ENCODE measurements at places on chromosomes 3 and 15. TPM values are rescaled to one million over a fixed set of nuclear protein-coding genes. Genes with fewer than 3 reads are reported as not detected.

DNA sequence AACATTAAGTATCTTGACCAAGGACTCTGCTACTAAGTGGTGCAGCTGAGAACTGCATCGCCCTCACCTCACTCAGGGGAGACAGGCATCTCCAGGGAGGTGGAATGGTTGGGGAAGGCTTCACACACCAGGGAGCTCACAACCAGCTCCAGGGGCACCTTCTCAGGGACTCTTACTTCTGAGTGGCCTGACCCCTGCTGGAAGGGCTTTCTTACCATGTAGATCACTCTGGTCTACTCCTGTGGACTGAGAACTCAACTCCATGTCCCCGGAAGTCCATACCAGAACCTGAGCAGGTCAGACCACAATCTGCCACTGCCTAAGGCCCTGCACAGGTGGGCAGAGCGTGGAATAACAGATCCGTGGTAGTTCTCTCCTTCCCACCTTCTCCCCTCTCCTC lies 140.5 kb downstream of the TLE3 start:
- DNase-seq = no peak

- DNase-seq = no peak
Observed at GRCh38 chr3:164459521-164460151, 618.7 kb downstream of the SI start.

The MAGI1 gene
- 6.7 TPM for polyA plus RNA-seq

DNA sequence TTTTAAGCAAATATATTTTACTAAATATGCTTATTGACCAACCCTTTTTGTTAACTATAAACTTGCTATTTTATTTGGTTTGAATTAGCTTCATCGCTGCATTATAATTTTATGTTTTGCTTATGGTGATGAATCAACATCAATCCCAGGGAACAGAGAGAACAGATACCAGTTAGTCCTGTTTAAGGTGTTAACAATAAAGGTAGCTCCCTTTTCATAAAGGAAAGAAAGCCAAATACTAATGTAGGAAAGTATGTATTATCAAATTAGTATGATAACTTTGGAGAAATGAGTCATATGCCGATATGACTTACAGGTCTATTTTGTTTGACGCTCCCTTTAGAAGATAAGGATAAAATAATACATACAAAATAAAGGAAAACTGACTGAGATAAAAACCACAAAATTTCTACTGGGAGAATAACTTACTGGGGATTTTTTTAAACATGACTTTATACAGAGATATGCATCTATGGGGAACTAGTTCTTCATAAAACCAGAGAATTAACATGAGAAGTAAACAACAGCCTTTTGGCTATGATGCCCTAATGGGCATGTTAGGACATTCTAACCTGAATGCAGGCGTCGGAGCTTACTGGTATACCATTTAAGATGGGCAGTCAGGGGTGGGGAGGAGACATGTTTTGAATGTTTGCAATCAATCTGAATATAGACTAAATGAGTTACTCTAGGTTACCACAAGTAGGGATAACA lies 4.5 kb downstream of the OR5K2 start:
- no peak for DNase-seq

DNA sequence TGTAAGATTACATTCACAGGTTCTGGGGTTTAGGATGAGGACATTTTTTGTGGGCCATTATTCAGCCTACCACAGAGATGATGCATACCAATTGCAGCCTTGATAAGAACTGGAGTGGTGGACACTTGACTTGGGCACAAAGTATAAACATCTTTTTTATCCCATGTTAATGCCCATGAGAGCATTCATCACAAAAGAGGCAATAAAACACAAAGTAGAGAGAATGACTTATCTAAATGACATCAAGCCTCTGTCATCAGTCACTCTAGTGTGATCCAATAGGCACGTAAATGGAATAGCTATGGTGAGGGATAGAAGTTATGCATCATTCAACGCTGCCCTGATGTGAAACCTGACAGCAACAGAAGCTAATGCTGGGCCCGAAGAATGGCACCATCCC lies 25.8 kb downstream of the VEPH1 start:
- DNase-seq = no peak

- DNase-seq = peak; percentile 88
Observed at GRCh38 chr3:69097407-69098086, 12.8 kb downstream of the ARL6IP5 start.

The CCDC54 gene
- not detected for polyA plus RNA-seq

The NPAP1 gene
- polyA plus RNA-seq = not detected

The DUOXA2 gene
- polyA plus RNA-seq = not detected

DNA sequence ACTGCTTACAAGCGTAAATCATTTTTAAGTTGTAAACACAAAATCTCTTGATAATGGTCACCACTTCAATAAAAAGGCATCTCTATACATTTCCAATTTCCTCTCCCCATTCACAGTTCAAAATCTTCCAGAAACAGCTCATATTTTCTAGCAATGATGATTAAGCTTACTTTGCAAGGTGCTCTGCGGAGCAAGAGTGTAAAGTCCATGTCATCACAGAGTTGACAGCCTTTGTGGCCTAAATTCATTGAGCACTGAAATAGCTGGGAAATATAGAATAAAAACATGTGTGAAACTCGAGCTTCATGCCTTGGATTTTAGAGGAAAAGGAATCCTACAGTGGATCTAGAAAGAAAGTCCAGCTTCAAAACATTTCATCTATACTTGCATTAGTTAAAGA lies 41.8 kb upstream of the ARPP21 start:
- DNase-seq = no peak

DNA sequence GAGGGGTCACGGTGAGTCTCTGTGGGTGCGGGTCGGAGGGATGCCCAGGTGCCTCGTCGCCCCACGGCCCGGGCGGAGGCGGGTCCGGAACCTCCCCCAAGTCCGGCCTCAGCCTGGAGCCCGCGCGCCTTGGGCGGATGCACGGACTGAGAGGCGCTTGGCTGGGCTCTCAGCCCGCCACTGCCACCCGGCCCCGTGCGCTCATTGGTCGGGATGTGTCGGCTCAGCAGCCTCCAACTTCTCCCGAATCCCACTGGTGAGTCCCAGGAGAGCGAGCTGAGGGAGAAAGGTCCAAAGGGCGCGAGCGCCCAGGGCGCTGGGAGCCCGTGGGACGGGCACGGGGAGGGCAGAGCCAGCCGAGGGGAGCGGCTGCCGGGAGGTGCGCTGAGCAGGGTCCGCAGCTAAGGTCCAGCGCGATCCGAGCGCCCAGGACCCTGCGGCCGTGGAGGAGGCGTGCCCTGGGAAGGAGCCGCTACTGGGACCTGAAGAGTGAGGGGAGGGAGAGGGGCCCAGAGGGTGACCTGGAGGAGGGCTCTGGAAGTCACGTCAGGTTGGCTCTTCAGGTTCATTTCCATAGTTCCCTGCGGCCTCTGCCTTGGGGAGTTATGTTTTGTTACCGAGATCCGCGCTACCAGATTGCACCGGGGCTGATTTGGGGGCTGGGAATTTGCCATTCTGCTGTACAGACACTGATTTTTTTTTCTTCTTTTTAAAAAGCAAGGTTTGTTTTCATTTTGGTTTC lies at the start of gene MME:
TSS of gene MME (plus strand) at position 574 of the 742 bp plus-strand sequence. CDS start 3,849 bp downstream, outside the sequence.
- peak; percentile 69 for DNase-seq

GRCh38 chr3:50147861-50148260 lies 7.3 kb upstream of the SEMA3F start:
- no peak for DNase-seq

DNA sequence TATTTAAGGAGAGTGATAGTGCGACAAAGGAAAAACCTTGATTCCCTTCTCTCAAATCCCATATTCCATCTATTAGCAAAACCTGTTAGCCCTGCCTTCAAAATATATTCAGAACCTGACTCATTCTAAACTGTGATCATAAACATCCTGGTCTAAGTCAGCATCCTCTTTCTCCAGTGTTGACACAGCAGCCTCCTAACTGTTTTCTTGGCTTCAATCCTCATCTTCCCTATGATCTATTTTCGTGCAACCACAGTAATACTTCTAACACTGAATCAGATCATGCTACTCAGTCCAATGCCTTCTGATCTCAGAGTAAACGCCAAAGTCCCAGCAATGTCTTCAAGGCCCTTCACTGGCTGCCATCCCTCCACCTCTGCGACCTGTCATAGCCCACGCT lies 785.1 kb downstream of the EDEM1 start:
- DNase-seq = no peak
